ENCODE measurements at places on chromosomes 6 and 20. TPM values are rescaled to one million over a fixed set of nuclear protein-coding genes. Genes with fewer than 3 reads are reported as not detected.
A peak's percentile ranks its signal among the peaks of the same experiment; 100 is the strongest.

- DNase-seq, result peak; percentile 4
- H3K36me3 ChIP-seq, result no peaks in the 10 kb centered on the region
- no peak overlapping the region for H3K4me3 ChIP-seq
These were observed 126.4 kb downstream of the BANF2 start for GRCh38 chr20:17825960-17826843.

Gene PTPRK
- total RNA-seq, result 47.4 TPM

GRCh38 chr20:7113577-7114466, 346.3 kb downstream of the BMP2 start:
- no peak overlapping the region for H3K27ac ChIP-seq
- H3K4me3 ChIP-seq, result no peak overlapping the region
- no peak for DNase-seq

DNA sequence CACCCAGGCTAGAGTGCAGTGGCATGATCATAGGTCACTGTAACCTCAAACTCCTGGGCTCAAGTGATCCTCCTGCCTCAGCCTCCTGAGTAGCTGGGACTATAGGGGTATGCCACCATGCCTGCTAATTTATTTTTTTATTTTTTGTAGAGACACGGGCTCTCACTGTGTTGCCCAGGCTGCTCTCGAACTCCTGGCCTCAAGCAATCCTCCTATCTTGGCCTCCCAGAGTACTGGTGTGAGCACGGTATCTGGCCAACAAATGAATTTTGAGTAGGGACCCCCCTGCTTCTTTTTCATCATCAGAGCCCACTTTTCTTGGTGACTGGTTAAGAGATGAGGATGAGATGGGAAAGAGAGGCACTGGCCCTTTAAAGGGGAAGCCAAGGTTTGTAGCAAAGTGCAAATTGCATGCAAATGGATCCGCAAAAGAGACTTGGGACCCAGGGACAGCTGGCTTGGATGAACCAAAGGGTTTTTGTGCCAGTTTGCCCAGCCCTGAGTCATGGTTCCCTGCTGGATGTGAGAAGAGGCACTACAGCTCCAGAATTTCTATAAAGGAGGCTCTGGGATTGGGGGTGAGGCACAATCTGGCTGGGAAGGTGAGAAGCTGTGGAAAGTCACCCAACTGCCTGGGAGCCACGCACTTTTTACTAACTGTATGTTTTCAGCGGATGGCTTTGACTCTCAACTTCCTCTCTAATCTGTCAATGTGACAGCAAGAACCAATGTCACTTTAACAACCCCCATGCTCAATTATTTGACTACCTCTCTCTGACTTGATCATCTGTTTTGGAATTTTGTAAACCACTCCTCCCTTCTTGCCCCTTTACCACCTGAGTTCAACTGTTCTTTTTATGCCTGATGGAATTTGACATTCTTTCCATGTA, 58.7 kb upstream of the RNF24 start:
- H3K27me3 ChIP-seq, result no peaks in the 10 kb centered on the region
- no peaks in the 10 kb centered on the region for H3K36me3 ChIP-seq
- H3K4me3 ChIP-seq, result no peak overlapping the region
- peaks cover 11% of the 10 kb centered on the region for H3K4me1 ChIP-seq
- DNase-seq, result peak; percentile 12
- H3K27ac ChIP-seq, result no peak overlapping the region

Gene GPX5
- not detected for total RNA-seq

Gene TMEM14C
- total RNA-seq, result 199 TPM

DNA sequence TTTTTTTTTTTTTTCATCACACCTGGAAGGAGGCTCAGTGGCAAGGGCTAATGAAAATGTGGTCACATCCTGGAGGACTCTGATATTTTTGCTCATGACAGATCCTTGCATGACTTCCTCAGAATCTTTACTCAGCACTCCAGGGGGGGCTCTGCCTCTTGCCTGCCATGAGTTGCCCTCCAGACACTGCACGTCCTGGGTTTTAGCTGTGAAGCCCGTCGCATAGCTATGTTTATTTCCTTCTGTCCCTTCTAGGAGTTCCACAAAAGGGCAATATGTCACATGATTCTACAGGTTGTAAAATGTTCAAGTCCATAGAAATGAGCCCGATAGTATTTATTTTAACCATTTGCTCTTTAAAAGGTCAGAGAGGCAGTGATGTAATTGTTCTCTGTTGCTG, 18.2 kb downstream of the MAS1 start:
- DNase-seq, result no peak
- no peak overlapping the region for H3K4me3 ChIP-seq
- peaks cover 10% of the 10 kb centered on the region for H3K27me3 ChIP-seq
- no peaks in the 10 kb centered on the region for H3K36me3 ChIP-seq
- no peaks in the 10 kb centered on the region for H3K4me1 ChIP-seq

- H3K4me3 ChIP-seq, result no peak within 1 kb of the TSS
- no peaks in the 10 kb centered on the region for H3K27me3 ChIP-seq
- H3K4me1 ChIP-seq, result peaks cover 6% of the 10 kb centered on the region
- no peaks in the 10 kb centered on the region for H3K36me3 ChIP-seq
These were observed at the start of gene CRIP3 for GRCh38 chr6:43308101-43308989. TSS of gene CRIP3 (minus strand) at chr6:43308826. CDS start at chr6:43308792, 34 bp downstream.

DNA sequence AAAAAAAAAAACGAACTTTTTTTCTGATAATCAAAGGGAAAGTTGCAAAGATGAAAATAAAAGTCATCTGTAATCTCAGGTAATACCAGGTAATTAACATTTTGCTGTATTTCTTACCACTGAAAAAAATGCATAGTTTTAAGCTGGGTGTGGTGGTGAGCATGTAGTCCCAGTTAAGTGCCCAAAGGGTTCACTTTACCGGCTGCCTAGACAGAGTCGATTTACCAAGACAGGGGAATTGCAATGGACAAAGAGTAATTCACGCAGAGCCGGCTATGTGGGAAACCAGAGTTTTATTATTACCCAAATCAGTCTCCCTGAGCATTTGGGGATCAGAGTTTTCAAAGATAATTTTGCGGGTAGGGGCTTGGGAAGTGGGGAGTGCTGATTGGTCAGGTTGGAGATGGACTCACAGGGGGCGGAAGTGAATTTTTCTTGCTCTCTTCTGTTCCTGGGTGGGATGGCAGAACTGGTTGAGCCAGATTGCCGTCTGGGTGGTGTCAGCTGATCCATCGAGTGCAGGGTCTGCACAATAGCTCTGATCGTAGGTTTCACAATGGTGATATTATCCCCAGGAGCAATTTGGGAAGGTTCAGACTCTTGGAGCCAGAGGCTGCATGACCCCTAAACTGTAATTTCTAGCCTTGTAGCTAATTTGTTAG, 51.9 kb downstream of the RPF2 start:
- H3K4me3 ChIP-seq, result no peak overlapping the region
- no peak overlapping the region for H3K27ac ChIP-seq
- H3K4me1 ChIP-seq, result no peaks in the 10 kb centered on the region
- no peak for DNase-seq

Measured in sigmoid colon (tissue), 7 donors.